ENCODE measurements at places on chromosomes 1 and 21.

DNA sequence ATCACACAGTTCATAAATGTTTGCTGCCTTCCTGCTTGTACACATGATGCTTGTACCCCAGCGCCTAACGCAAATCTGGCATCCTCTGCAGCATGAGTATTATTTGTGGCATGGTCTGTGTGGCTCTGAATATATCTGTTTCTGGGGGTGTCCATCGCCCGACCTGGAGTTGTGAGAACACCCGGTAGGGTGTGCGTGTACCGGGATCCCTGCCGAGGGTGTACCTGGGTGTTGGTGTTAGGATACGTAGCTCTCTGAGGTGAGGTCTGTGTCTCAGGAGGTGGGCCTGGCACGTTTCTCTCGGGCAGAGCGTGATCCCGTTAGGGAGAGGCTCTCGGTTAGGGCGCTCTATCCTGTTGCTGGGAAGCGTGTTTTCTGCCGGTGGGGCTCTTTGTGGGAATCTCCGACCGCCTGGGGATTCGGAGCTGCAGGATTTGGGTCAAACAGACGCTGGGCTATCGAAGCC lies 10.4 kb upstream of the CDC20 start:
- DNase-seq, result no peak

- DNase-seq, result no peak
Observed at GRCh38 chr1:235011064-235011598, 117.5 kb downstream of the TOMM20 start.

- DNase-seq, result no peak
Observed at GRCh38 chr21:44894687-44895302, 21.3 kb upstream of the PTTG1IP start.

GRCh38 chr1:170657275-170657853 lies 6.6 kb upstream of the PRRX1 start:
- DNase-seq, result no peak

DNA sequence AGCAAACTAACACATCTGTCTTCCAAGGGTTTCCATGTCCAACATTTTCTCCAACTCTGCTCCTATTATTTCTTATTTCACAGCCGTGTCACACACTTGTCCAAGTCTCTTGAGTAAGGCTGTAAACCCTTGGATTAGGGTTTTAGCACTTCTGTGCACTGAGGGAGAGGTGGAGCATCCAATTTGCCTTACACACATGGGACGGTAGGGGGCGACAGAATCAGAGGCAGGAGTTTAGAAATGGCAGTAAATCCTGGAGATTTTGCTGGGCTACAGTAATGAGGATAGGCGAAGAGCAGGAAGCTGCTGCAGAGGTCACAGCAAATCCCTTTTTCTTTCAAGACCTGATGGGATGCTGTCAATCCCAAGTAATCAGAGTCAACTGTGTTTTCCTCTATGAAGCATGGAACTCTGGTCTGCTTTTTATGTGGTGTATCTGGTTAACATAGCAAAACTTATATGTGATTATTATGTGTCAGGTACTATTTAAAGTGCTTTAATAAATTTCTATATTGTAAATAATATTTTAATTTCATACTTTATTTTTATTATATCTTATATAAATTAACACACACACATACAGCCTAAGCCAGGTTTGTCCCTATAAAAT lies 15.4 kb upstream of the LCE5A start:
- DNase-seq, result no peak

- no peak for DNase-seq
Observed at GRCh38 chr1:81232420-81232819, 568.3 kb upstream of the ADGRL2 start.

- no peak for DNase-seq
Observed at GRCh38 chr1:89919174-89919573, 75.7 kb upstream of the ZNF326 start.

- no peak for DNase-seq
Observed at GRCh38 chr21:36415375-36415774, 30.2 kb downstream of the CHAF1B start.

- no peak for DNase-seq
Observed at GRCh38 chr1:21845646-21846641, 33.9 kb downstream of the LDLRAD2 start.

DNA sequence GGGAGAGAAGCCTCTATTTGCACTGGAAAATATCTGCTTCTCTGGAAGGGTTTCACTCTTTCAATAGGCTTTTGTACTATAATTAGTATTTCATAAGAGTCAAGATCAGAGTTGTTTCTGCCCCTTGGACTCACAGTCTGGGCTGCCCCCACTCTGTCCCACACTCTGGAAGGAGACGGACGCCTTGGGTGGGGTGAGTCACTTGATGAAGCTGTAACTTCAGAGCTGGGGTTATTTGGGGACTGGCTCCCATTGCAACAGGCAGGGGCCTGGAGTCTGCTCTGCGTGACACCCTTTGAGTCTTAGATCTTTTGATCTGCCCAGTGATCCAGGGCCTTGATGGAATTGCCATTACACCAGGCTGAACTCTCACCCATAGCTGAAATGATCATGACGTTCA lies 4.0 kb upstream of the KCNA10 start:
- DNase-seq, result no peak
